Subcutaneous preadipocyte (primary cell): ENCODE measurements at places on chromosomes 16 and 17. TPM values are rescaled to one million over a fixed set of nuclear protein-coding genes. Genes with fewer than 3 reads are reported as not detected.

Gene C1QTNF1
- total RNA-seq = 27.2 and 40.8 TPM in 2 replicates

Gene MEIOB
- not detected in 2 replicates for total RNA-seq

Gene MRTFB
- total RNA-seq = 11.1 and 13.2 TPM in 2 replicates

Gene KRT15
- total RNA-seq = 0.78 TPM in 1 of 2 replicates, not detected in the other

Gene HEXIM2
- 4.9 and 14.0 TPM in 2 replicates for total RNA-seq

Gene GINS2
- 8.1 and 16.8 TPM in 2 replicates for total RNA-seq

Gene MT1G
- total RNA-seq = 0.59 and 3.3 TPM in 2 replicates

Gene SRR
- total RNA-seq = 25.0 and 29.0 TPM in 2 replicates

Gene TMEM95
- total RNA-seq = not detected in 2 replicates

Gene SRL
- not detected in 2 replicates for total RNA-seq

Gene KRTAP17-1
- total RNA-seq = not detected in 2 replicates

Gene ZNF598
- 26.8 and 35.0 TPM in 2 replicates for total RNA-seq

Gene SLC16A11
- total RNA-seq = 0.20 TPM in 1 of 2 replicates, not detected in the other

Gene ERBB2
- total RNA-seq = 28.3 and 29.8 TPM in 2 replicates

Gene CDK5R1
- total RNA-seq = 0.73 and 0.78 TPM in 2 replicates

Gene GPR142
- total RNA-seq = not detected in 2 replicates

Gene USP43
- total RNA-seq = under 0.01 and 0.39 TPM in 2 replicates

Gene OR4D1
- total RNA-seq = not detected in 2 replicates

Gene ABCC3
- total RNA-seq = 40.8 and 43.0 TPM in 2 replicates

Gene XYLT1
- 47.8 and 70.6 TPM in 2 replicates for total RNA-seq

Gene APOH
- total RNA-seq = not detected in 2 replicates

Gene HOXB8
- 0.20 and 1.5 TPM in 2 replicates for total RNA-seq

Gene CA7
- not detected in 2 replicates for total RNA-seq

Gene STH
- total RNA-seq = not detected in 2 replicates

Gene CYB561
- 23.1 and 33.8 TPM in 2 replicates for total RNA-seq

Gene TSPAN10
- 1.4 and 1.8 TPM in 2 replicates for total RNA-seq

Gene TERB1
- not detected in 2 replicates for total RNA-seq

Gene DNAI2
- not detected in 2 replicates for total RNA-seq

Gene YBX2
- not detected in 2 replicates for total RNA-seq

Gene SOX8
- total RNA-seq = under 0.01 and 0.78 TPM in 2 replicates

Gene C1QTNF8
- not detected in 2 replicates for total RNA-seq

Gene RHBDL3
- total RNA-seq = under 0.01 and 0.20 TPM in 2 replicates

Gene CCDC78
- total RNA-seq = 3.7 and 4.7 TPM in 2 replicates

Gene MYH1
- total RNA-seq = not detected in 2 replicates

Gene CA4
- total RNA-seq = not detected in 2 replicates

Gene CLEC18B
- under 0.01 and 0.20 TPM in 2 replicates for total RNA-seq

Gene TCAP
- total RNA-seq = 0.39 TPM in 1 of 2 replicates, not detected in the other

Gene AIPL1
- total RNA-seq = not detected in 2 replicates

Gene SLFN12L
- total RNA-seq = under 0.01 and 0.37 TPM in 2 replicates

Gene HBQ1
- total RNA-seq = not detected in 2 replicates

Gene PRAC1
- total RNA-seq = not detected in 2 replicates

Gene PNMT
- total RNA-seq = 0.37 TPM in 1 of 2 replicates, not detected in the other

Gene DNAH2
- total RNA-seq = 0.37 and 0.39 TPM in 2 replicates
